ENCODE measurements at places on chromosomes 13 and 19.

DNA sequence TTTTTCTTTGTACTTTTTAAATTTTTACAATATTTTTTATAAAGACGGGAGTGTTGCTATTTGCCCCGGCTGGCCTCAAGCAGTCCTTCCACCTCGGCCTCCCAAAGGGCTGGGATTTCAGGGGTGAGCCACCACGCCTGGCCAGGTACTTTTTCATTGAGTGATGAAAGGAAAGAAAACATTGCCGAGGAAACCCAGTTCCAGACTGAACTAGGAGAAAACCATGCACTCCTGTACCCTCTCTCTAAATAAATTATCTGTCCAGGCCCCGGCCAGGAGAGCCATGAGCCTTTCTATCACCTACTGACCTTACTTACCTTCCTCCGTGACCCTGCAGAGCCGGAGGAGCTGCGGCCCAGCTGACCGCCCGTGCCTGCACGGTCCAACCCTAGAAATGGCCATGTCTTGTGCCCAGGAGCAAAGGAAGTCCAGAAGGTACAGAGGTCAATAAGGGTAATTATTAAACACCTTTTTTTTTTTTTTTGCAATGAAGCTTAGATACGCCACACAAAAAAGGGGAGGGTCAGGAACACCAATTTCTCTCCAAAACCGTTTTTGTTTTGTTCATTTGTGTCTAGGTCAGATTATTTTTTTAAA is at the start of gene SLC7A9:
Gene SLC7A9 (minus strand): TSS at position 399 of the 597 bp plus-strand sequence. CDS start 1,233 bp downstream, outside the sequence.
- no peak for DNase-seq

DNA sequence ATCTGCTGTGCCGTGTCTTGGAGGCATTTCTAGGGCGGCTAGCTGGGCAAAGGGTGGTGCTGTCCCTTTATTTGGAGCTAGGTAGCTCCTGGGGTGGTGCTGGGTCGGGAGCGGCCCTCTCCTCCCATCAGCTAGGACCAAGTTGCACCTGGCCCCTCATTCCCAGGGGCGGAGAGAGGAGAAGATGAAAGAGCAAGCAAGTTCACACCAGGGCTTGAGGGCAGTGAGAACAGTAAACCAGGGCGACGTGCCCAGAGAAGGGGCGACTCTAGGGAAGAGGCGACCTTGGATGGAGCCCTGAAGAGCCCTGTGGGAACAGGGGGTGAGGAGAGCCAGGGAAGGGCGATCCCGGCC is 17.0 kb upstream of the KCNN1 start:
- no peak for DNase-seq

- no peak for DNase-seq
Measured at GRCh38 chr19:46813839-46814358, 25.5 kb upstream of the SLC1A5 start.

DNA sequence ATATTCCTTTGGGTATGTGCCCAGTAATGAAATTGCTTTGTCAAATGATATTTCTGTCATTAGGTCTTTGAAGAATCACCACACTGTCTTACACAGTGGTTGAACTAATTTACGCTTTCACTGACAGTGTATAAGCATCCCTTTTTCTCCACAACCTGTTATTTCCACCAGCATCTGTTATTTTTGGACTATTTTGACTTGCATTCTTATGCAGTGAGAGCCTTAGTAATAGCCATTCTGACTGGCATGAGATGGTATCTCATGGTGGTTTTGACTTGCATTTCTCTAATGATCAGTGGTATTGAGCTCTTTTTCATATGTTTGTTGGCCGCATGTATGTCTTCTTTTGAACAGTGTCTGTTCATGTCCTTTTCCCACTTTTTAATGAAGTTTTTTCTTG is 92.0 kb upstream of the SPATA13 start:
- DNase-seq: no peak

GRCh38 chr13:24232037-24232436 is 71.5 kb downstream of the SPATA13 start:
- no peak for DNase-seq

DNA sequence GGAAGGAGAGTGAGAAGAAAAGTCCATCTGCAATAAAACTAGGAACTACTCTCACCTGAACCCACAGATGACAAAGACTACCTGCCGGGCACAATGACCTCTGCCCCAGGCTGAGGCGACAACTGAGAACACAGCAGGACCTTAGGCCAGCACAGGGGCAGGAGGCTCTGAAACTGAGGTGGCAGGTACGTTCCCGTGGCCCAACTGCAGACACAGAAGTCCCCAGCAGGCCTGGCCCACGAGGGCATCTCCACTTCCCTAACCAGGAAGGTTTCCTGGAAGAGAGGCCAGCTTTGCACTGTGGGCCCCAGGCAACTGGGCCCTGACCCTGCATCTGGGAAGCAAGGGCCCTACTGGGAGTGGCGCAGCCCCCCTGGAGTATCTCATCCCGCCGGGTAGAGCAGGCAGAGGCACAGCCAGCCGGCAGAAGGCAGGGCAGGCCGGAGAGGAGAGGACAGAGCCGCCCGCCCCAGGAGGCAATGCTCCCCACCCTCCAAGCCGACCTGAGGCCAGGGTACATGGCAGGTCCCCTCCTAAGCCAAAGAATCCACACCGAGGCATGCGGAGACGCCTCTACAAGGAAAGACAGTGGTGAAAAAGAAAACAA is 32.7 kb downstream of the STK24 start:
- no peak for DNase-seq

DNA sequence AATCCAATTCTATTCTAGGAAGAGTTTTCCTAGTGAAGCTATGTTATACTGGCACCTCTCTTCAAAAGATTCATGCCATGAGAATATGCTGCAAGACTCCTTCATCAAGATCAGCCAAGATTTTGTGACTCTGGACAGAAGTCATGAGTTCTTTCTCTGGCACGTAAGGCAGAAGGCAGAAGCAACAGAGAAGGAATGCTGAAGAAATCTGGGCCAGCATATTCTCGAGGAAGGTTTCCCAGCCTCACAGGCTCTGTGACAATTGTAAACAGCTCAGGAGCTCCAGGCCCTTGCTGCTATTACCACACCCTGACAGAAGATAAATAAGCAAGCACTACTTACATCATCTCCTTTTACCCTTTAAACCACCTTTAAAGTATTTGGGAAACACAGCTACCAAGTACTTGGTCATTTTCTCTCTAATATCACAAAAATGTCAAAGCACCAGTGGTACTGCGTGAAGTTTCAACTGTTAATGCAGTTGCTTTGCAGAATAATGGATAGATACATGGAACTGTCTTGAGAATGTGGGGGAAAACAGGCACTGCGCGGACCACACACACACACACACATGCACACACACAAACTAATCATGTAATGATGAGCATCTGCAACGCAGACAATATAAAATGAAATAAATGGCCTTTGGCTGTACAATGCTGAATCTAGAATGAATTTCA is 55.4 kb downstream of the INTS6 start:
- DNase-seq: no peak

- DNase-seq: no peak
Measured at GRCh38 chr13:67351114-67351513, 121.0 kb upstream of the PCDH9 start.

GRCh38 chr19:10603873-10604459 is 16.9 kb upstream of the AP1M2 start:
- no peak for DNase-seq

- DNase-seq: no peak
Measured at GRCh38 chr19:45616704-45617017, 14.6 kb upstream of the GPR4 start.

DNA sequence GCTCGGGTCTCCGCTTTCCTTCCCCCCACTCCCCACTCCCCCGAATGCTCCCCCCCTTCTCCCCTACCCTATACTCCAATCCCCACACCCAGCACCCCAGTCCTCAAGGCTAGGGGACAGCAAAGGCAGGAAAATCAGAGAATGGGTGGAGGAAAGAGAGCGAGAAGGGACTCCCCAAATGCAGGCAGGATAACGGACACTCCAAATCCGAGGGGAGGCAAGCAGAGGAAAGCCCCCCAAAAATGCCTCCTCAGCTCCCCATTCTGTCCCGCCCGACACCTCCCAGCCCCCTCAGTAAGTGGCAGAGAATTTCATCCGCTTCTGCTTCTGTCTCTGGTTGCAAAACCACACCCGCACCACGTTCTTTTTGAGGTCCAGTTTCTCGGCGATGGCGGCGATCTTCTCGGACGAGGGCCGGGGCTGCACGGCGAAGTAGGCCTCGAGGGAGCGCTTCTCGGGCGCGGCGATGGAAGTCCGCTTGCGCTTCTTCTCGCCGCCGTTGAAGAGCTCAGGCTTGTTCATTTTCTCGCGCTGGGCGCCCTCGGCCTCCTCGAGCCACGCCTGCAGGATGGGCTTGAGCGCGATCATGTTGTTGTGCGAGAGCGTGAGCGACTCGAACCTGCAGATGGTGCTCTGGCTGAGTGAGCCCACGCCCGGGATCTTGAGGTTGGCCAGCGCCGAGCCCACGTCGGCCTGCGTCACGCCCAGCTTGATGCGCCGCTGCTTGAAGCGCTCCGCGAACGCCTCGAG is 2.1 kb downstream of the POU4F1 start:
- DNase-seq: peak; percentile 62

DNA sequence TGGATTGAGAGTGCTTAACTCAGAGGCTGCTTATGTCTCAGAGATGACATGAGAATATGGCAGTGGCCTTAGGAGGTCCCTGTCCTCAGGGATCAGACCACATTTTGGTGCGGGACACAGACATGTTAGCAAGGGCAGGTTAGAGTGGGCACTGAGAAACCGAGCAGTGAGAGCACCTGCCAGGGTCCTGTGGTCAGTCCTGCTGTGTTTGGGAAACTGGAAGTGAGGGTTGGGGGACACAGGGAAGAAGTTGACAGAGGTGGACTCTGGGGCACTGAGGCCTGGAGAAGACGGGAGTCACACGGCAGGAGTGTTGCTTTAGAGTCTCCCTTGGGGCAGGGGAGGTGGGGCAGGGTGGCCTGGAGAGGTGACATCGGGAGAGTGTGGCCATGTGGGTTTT is 7.4 kb downstream of the IGFLR1 start:
- DNase-seq: no peak

- no peak for DNase-seq
Measured at GRCh38 chr13:49908637-49909036, 27.5 kb downstream of the SPRYD7 start.

GRCh38 chr13:75838366-75839005 is 202.4 kb downstream of the LMO7 start:
- no peak for DNase-seq

- no peak for DNase-seq
Measured at GRCh38 chr13:37539976-37540605, 58.5 kb downstream of the POSTN start.

DNA sequence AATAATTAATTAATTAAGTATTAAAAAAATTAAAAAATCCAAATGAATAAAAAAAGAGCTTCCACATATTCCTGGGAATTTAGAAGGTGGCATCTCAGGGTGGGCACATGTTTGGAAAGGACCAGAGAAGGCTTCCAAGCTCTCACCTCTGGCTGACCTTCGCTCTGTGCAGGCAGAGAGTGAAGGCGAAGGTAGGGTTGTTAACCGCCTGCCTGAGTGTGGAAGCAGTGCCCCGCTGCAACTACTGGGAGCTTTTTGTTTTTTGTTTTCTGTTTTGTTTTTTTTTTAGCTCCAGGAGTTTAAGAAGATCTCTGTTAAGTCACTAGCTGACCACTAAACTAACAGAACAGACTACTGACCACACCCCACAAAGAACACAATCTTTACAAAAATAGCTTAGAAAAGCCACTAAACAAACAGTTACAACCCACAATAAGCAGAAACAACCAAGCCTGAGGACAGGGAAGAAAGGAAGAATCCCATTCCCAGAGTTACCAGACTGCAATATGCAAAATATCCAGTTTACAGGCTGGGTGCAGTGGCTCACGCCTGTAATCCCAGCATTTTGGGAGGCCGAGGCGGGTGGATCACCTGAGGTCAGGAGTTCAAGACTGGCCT is 11.4 kb downstream of the ZNF541 start:
- DNase-seq: no peak

- DNase-seq: no peak
Measured at GRCh38 chr19:38308006-38308766, 4.1 kb downstream of the C19orf33 start.

DNA sequence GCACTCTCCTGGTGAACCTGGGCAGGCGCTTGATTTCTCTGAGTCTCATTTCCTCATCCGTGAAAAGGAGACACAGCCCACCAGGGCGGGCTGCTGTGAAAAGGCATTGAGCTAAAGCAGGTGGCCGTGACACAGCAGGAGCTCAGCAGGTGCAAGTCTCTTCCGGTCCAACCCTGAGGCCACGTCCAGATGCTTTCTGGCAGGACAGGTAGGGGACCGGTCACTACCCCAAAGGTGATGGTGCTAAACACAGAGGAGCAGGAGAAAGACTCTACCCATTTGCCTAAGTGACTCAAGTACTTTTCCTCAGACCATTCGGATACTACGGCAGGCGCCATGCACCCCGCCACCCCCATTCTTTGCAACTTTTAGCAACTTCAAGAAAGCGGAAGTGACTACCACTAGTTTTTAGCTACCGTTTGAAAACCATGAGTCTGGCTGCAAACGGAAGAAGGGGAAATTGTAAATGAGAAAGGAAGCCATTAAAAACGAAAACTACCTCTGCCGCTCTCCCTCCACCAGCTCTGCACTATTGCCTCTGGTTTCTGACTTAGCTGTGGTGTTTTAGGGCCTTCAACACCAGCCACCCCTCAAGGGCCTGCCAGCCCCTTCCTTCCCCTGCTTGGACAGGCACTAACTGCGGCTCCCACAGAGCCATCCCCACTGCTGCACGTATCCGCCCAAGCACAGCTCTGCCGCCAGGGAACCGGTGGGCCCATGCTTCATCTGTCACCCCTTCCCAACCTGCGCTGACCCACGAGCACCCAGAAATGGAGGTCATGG is 4.8 kb downstream of the PPP6R1 start:
- DNase-seq: no peak

DNA sequence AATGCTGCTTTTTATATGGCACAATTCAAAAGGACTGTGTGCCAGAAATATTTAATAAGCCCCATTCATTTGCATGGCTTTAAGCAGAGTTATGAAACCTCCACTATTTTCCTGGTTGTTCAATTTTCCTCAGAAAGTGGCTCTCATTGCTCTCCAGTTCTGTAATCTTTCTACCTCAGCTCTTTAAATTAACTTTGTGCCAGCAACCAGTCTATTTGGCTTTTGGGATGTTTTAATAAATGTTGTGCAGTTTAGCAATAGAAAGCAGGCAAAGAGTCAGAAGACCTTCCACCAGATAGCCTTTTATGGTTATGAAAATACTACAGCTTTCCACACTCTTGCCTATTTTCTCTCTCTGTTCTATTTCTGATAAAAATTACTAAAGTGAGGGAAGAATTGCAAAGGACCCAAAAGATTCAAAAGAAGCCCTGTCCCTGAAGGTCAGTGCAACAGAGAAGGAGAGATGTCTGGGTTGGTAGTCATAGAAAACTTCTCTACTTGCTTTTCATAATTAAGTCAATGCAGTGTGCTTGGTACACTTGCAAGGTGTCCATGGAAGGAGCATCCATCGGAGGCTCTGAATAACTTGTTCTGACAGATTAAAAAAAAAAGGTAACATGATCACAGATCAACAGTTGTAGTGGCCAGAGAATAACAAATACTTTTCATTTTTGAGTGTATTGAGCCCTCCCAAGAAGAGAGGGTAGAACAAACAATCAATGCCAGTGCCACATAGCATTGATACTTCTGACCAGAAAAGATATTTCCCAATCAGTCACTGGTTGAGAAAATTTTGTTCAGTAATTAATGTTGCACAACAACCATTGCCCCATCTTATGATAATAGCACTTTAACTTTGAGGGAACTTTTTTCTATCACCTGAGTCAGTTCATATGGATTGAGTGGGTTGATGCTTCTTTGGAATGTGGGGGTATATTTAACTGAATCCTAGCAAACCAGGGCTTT is 48.4 kb upstream of the SPRY2 start:
- no peak for DNase-seq

- DNase-seq: no peak
Measured at GRCh38 chr13:71775966-71776365, 91.0 kb downstream of the DACH1 start.

GRCh38 chr13:22793598-22794134 is 387.1 kb upstream of the SGCG start:
- DNase-seq: no peak

GRCh38 chr13:101706651-101707050 is 254.2 kb downstream of the ITGBL1 start:
- DNase-seq: no peak
